ENCODE measurements at places on chromosomes 11 and 22.

GRCh38 chr11:60924906-60925853 is 920 bp downstream of the TMEM132A start:
- no peak for DNase-seq

DNA sequence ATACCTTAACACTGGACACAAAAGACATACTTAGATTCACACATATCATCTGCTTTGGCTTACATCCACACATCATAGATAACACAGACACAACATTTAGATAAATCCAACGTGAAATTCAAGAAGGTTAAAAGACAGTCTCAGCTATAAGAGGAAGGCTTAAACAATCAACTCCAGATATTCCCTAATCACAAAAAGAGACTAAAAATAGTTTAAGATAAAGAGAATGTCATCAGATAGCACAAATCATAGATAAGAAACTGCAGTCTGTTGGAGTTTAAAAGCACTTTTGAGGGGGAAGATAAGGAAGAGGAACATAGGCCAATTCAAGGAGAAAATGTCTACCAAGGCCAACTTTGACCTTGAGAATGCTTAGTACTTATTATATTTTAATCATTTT is 504.8 kb downstream of the JRKL start:
- no peak for DNase-seq

DNA sequence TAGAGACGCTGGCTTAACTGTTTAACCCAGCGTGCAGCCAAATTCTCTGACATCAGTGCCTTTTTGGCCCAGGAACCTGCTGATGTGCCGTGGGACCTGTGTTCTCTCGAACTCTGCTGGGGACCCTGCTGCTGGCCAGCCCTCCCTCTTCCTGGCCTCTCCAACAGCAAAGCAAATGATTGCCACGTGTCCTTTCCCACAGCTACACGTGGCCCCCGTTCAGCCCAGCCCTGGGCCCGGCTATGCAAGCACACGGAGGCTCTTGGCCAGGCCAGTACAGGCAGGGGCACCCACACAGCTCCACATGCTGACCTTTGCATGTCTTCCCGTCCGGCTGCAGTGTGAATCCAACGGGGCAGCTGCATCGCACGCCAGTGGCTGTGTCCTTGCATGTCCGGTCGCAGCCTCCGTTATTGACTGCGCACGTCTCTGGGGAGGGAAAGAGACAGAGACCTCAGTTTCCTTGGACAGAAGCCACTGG is 51.6 kb upstream of the TTLL12 start:
- DNase-seq, result no peak

DNA sequence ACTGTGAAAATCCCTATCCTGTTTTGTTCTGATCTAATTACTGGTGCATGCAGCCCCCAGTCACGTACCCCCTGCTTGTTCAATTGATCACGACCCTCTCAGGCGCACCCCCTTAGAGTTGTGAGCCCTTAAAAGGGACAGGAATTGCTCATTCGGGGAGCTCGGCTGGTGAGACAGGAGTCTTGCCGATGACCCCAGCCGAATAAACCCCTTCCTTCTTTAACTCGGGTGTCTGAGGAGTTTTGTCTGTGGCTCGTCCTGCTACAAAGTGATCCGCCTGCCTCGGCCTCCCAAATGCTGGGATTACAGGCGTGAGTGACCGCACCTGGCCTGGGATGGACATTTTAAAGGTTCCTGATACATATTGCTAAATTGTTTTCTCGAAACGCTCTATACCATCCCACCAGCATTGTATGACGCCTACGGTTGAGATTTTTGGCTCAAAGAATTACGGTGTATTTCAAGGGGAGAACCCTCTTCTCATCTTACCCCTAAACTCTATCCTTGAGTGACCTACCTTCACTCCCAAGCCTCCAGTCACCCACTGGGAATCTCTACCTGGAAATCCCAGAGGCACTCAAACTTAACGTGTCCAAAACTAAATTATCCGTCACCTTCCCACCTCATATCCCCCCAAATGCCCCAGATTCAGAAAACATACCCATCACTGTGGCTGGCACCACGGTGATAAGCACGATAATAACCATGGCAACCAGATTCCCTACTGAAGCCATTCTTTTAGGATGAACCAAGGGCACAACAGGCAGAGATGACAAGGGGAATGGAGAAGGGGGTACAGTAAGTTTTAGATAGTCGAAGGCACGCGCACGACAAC is 789 bp upstream of the POLA2 start:
- no peak for DNase-seq

- no peak for DNase-seq
These were observed 3.2 kb downstream of the OR4D6 start for GRCh38 chr11:59459916-59460315.

GRCh38 chr11:75031771-75032549 is 43.2 kb downstream of the NEU3 start:
- DNase-seq, result peak; percentile 25

DNA sequence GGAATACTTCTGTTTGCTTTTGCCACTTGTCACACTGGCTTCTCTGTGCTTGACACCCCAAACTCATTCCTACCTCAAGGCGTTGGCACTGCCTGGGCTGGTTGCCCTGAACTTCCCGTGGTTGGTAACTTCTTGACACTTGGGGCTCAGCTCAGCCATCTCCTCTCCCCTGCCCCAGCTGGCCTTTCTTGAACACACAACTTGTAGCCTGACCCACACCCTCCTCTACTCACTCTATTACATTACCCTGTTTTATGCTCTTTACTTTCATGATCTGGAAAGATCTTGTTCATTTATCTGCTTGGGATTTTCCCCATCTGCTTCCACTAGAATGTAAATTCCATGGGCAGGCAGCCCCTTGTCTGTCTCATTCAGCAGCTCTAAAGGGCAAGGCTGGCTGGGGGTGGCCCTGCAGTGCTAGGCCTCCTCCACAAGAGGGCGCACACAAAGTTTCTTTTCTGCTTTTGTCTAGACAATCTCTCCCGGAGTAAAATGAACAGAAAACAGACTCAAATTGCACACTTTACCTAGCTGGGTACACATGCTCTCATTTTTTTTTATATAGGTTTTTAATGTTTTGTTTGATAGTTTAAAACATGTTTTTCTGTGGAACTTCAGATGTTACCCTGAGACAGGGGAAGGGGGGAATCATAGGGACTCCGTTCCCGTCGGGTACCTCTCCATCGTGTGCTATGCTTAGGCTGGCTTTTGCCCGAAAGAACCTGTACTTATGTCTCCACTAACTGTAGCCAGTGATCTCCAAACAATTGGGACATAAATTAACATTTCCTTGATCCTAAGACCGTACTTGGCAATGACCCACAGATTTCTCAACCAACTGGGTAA is 16.4 kb upstream of the MRGPRX2 start:
- no peak for DNase-seq

- no peak for DNase-seq
These were observed 248.1 kb downstream of the CTTN start for GRCh38 chr11:70646272-70647049.

- peak; percentile 60 for DNase-seq
These were observed 82.3 kb upstream of the EED start for GRCh38 chr11:86162239-86162638.

GRCh38 chr11:68948935-68949334 is 31.9 kb downstream of the MRGPRD start:
- no peak for DNase-seq

- no peak for DNase-seq
These were observed 3.3 kb upstream of the EPS8L2 start for GRCh38 chr11:702462-703461.

GRCh38 chr22:24112188-24112587 is 69.1 kb upstream of the SUSD2 start:
- DNase-seq, result no peak

DNA sequence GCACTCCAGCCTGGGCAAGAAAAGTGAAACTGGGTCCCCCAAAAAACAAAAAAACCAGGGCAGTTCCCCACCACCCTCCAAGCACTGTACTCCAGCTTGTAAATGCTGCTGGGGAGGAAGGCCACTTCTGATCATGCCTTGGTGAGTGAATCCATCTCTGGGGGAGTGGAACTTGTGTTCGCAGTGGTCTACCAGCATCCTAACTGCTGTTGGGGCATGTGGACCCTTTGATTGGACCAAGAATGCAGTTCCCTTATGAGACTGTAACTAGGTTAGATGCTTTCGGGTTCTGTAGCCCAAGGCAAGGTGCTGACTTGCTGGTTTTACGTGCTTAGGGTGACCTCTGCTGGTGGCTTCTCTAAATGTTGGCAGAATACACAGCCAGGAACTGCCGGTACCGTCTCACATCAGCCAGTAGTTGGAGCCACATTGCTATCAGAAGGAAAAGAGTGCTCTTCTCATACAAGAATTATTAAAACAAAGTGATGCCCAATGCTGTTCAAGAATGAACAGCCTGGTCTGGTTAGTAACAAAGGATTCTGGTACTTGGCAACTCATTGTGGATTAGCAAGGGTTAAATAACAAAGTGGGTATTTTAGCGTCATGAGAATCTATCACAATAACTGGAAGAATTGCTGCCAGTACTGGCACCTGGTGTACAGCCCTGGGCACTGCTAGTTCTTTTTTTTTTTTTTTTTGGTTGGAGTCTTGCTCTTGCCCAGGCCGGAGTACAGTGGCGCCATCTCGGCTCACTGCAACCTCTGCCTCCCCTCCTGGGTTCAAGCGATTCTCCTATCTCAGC is 13.0 kb downstream of the EIF1AD start:
- peak; percentile 87 for DNase-seq

GRCh38 chr11:15563054-15563453 is 448.3 kb downstream of the INSC start:
- DNase-seq, result no peak

- no peak for DNase-seq
These were observed 368.5 kb downstream of the NELL1 start for GRCh38 chr11:21037850-21038249.

DNA sequence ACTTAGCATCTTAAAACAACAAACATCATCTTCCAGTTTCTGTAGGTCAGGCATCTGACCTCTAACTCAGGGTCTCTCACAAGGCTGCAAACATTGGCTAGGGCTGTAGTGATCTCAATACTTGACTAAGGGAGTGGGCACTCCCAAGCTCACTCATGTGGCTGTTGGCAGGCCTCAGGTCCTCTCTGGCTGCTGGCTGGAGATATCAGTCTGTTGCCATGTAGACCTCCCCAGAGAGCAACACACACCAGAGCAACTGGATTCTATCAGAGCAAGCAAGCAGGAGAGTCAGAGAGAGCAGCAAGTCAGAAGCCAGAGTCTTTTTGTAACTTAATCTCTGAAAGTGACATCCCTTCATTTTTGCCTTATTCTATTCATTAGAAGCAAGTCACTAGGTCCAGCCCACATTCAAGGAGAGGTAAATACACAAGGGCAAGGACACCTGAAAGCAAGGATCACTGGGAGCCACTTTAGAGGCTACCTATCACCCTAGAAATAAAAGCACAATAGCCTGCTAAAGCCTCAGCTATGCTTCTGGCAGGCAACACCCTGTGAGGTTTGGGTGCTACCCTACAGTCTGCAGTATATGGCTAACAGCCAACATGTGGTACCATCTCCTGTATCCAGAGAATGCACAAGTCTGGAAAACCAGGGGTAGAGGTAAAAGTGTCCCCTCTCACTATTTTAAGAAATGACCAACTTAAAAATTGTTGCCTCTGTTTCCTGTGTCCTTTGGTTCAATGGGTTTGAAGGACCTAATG is 33.5 kb upstream of the CD44 start:
- DNase-seq, result no peak

DNA sequence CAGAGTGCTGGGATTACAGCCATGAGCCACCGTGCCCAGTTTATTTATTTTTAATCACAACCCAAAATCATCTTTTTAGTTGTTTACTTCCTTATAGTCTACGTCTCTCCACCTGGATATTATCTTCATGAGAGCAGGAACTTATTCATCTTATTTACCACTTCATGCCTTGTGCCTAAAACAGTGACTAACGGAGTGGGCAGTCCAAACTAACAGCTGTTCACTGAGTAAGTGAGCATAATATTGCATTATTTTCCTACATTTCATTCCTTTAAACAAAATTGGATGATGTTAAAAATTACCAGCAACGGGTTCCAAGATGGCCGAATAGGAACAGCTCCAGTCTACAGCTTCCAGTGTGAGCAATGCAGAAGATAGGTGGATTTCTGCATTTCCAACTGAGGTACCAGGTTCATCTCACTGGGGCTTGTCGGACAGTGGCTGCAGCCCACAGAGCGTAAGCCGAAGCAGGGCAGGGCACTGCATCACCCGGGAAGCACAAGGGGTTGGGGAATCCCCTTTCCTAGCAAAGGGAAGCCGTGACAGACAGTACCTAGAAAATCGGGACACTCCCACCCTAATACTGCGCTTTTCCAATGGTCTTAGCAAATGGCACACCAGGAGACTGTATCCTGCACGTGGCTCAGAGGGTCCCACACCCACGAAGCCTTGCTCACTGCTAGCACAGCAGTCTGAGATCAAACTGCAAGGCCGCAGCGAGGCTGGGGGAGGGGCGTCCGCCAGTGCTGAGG is 14.1 kb downstream of the TMEM123 start:
- DNase-seq, result no peak

All from fibroblast of skin of left quadriceps (primary cell).